ENCODE measurements at places on chromosomes 7 and 10.

GRCh38 chr7:137005873-137006272, 137.4 kb downstream of the CHRM2 start:
- DNase-seq, result no peak

GRCh38 chr7:155277385-155277994, 20.2 kb upstream of the INSIG1 start:
- no peak for DNase-seq

GRCh38 chr7:79806161-79806734, 328.4 kb upstream of the GNAI1 start:
- DNase-seq, result no peak

- no peak for DNase-seq
These were observed 45.5 kb downstream of the CTBP2 start for GRCh38 chr10:125114761-125115391.

DNA sequence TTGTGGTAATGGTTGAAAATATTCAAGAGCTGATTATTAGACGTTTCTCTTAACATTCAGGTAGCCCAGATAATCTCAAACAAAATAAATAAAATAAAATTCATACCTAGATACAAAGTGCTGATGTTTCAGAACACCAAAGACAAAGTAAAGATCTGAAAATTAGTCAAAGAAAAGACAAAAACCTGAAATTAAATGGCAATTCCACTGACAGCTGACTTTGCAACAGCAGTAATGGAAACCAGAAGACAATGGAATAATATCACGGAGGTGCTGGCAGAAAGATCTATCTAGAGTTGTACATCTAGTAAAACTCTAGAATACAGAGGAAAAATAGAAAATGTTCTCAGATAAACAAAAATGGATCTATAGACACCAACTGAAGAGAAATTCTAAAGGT, 58.0 kb upstream of the IKZF1 start:
- DNase-seq, result no peak

GRCh38 chr7:101845974-101846373, 28.5 kb downstream of the CUX1 start:
- DNase-seq, result no peak

GRCh38 chr10:75744261-75744660, 312.8 kb downstream of the LRMDA start:
- DNase-seq, result no peak

GRCh38 chr7:23633417-23633816, 36.2 kb downstream of the CCDC126 start:
- no peak for DNase-seq

GRCh38 chr10:69385454-69386350, 31.0 kb downstream of the TACR2 start:
- DNase-seq, result no peak

- DNase-seq, result no peak
These were observed at the start of gene GRIFIN for GRCh38 chr7:2476298-2476697. Gene GRIFIN, minus strand, starts transcription at chr7:2476398. Its CDS starts 15 bp downstream, at chr7:2476383.

- DNase-seq, result no peak
These were observed 11.5 kb upstream of the STRIP2 start for GRCh38 chr7:129422727-129423126.

GRCh38 chr10:113854761-113855588, 514 bp downstream of the NHLRC2 start:
- no peak for DNase-seq

- peak; percentile 27 for DNase-seq
These were observed at the start of gene SERPINE1 for GRCh38 chr7:101126651-101127459. Gene SERPINE1, plus strand, starts transcription at chr7:101127104. Its CDS starts 1,290 bp downstream, at chr7:101128394.

- no peak for DNase-seq
These were observed 8.8 kb downstream of the BLVRA start for GRCh38 chr7:43767311-43767710.

DNA sequence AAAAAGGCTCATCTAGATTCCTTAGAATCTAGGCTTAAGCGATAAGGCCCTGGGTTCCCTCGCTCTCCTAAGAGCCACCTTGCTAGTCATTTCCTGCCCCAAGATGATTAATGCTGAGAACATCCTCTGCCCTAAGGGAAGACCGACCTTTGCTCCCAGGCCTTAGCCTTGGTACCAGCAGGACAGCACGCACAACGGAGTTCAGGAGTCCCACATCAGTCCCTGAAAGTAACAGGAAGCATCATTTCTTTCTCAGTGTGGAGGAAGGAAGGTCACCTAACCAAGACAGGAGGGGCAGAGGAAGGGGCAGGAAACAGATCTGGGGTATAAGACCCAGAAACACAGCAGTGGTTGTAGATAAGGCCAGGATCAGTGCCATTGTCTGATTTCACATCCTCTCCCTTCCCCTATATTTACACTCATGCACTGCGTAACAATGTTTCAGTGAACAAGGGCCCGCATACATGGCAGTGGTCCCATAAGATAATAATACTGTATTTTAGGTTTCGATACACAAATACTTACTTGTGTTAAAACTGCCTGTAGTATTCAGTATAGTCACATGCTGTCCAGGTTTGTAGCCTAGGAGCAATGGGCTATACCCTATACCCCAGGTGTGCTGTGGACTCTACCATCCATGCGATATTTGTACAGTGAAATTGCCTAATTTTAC, 8.1 kb upstream of the FAM107B start:
- DNase-seq, result no peak

DNA sequence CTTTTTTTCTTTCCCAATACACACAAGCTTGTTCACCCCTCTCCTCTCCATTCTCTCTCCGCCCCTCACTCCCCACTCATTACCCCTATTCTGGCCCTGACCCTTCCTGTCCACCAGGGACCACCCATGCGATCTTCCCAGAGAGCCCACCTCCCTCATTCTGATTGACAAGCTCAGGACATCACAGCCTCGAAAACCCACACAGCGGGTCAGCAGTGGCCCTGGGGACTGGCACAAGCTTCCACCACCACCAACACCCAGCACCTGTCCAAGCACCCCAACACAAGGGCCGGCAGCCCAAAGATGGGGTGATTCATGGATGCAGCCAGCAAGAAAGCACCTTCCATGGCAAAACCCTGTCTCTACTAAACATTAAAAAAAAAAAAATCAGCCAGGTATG, 50.0 kb upstream of the USP6NL start:
- DNase-seq, result no peak

DNA sequence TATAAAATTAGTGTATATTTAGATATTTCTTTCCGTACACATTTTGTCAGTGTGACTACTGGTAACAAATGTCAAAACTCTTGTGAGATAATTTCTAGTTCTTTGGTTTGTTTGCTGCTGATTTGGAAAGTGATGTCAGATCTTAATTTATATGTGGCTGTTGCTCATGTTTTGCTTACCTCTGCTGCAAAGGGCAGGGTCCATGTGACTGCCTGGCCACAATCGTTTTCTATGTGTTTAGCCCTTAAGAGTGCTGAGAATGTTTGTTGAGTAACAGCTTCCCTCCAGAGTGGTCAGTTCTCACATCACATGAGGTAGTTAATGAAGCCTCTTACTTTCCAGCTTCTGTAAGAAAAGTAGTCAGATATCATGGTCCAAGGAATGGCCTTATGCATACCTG, 4.2 kb downstream of the NRBF2 start:
- DNase-seq, result no peak

DNA sequence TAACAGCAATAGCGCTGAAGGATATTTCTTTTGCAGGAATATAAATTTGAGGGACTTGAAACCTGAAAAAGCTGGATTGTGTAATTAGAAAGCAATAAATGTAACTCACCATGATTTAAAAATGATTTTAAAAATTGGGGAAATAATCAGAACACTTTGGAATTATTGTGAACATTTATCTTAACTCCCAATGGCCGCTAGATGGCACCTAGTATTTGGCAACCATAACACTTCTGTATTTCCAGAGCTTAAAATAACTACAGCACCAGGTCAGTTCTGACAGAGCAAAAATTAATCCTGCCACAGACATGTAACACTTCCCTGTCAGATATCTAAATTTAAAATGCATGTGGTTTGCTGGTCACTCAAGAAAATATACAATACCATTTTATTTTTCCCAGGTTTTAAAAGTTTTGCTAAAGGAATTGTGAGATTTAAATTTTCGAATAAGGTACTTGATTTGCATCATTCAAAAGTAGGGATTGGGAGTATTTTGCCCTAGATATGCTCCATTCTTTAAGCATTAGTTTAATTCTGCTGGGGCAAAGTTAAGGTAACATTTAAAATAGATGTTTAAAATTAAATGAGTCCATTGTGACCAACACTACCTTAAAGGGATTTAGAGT, 144.5 kb downstream of the PPP1R3A start:
- no peak for DNase-seq

GRCh38 chr10:117477961-117478670, 64.4 kb upstream of the EMX2 start:
- DNase-seq, result no peak

DNA sequence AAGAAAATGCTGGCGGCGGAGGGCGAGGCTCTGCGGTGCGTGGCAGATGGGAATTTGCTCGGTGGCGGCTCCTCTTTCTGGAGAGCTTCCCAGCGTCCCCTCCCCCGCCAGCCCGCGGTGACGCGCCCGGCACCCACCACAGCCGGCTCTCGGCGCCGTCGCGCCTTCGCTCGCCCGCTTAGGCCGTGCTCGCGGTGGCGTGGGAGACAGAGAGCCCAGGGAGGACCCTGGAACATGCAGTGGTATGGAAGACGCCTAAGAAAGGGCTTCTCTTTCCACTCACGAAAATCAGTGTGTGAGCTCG, 576 bp upstream of the CSGALNACT2 start:
- no peak for DNase-seq

DNA sequence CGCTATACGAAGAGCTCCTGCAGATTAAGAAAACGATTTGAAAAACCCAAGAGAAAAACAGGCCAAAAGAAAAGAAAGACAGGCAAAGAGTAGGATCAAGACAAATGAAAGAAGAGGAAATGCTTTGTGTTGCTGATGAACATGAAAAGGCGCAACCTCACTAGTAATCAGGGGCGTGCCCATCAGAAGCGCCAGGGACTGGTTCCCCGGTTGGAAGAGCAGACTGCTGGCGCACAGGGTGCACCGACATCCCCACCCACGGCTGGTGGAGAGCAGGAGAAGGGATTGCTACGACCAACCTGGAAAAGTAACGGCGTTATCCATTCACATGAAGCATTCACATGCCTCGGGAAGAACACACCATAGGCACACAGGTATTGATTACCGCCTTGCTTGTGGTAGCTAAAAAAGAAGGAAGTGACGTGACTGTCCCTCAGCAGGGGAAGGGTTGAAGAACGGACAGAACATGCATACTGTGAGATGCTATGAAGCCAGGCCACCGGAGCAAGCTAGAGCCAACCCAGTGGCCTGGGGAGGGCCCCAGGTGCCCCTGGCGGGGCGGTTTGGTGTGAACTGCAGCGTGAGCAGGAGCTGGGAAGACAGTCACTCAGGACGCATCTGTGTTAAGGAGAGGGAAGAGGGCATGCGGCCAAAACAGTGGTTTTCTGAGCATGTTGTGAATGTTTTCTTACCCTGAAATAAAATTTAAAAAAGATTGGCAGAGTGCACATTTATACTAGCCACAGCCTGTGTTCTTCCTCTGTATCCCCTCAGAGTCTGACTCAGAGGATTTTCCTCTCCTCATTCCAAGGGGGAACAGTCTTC, 18.3 kb downstream of the AGAP3 start:
- DNase-seq, result no peak

- no peak for DNase-seq
These were observed 1.9 kb upstream of the MALRD1 start for GRCh38 chr10:19046679-19047078.

DNA sequence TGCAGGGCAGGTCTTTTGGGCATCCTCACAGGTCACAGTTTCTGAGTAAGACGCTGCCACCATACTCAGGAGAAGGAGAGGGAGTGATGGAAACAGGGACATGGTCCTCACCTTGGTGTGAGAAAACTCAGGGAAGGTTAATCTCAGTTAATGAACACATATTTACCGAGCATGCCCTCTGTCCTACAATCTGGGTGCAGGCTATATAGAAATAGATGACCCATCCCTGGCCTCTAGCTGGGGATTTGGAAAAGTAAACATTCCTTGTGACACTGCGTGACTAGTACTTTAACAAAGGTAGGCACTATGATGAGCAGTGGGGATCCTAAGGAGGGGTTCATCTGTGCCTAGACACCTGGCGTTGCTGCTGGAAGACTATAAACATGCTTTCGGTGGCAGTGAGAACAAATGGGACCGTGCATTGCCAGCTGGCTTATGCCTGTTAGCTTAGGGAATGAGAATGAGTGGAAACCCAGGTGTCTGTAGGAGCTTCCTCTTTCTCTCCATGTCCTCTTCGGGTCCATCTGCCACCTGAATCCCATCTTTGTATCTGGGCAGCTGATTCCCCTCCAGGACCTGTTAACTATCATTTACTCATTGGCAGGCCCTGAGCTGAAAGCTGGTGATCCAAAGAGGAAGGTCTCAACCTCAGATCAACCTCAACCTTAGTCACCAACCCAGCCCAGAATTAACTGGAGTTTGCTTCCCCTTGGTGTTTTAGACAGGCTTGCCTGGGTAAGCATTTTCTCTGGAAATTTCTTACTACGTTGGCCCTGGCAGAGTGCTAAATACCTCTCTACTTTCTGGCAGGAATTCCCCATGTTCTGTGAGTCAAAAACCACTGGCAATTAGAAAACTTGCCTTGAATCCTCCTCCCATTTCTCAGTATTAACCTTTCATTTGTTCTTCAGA, 794 bp downstream of the MBL2 start:
- no peak for DNase-seq

- no peak for DNase-seq
These were observed 288.6 kb downstream of the NEBL start for GRCh38 chr10:20608503-20608902.

DNA sequence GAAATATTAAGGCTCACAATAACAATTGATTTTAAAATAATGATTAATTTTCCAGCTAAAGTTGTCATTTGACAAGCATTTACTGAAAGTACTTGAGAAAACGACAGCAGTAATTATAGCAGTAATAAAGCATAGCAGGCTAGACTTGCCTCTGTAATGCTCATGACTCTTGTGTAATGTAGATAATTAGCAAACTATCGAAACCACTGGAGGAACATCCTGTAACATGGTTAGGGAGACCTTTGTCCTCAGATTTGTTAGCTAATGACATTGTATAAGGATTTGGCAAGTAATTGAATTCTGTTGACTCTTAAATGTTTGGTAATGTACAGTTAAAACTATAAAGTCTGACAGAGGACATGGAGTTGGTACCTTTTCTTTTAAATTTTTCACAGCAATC, 24.8 kb downstream of the ARL4A start:
- DNase-seq, result no peak

DNA sequence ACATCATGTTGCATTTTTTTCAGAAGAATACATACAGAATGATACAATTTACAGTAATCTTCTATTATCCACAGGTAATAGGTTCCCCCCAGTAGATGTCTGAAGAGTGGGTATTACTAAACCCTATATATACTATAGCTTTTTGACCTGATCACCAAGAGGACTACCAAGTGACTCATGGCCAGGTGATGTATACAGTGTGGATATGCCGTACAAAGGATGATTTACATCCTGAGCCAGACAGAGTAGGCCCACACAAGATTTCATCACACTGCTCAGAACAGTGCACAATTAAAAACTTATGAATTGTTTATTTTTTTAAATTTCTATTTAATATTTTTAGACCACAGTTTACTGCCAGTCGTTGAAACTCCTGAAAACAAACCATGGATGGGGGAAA, 70.6 kb downstream of the STEAP1B start:
- no peak for DNase-seq

DNA sequence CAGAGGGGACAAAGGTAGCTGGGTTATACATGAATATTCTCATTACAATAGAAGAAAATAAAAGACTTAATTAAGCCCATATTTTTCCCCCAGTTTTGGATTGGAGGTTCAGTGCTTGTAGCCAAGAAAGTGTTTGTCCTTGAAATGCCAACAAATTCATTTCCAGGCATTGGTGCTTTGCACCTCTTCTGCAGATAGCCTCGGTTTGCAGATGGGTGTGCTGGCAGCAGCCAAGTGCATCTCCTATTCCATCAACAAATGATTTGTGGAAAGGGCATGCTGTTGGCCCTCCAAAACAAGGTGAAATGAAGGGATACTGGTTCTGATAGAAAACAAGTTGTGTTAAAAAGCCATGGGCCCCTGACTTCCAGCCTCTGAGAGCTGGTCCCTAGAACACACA, 187.3 kb downstream of the DPY19L1 start:
- no peak for DNase-seq
